ENCODE measurements at places on chromosomes 3 and 15. TPM values are rescaled to one million over a fixed set of nuclear protein-coding genes. Genes with fewer than 3 reads are reported as not detected.

DNA sequence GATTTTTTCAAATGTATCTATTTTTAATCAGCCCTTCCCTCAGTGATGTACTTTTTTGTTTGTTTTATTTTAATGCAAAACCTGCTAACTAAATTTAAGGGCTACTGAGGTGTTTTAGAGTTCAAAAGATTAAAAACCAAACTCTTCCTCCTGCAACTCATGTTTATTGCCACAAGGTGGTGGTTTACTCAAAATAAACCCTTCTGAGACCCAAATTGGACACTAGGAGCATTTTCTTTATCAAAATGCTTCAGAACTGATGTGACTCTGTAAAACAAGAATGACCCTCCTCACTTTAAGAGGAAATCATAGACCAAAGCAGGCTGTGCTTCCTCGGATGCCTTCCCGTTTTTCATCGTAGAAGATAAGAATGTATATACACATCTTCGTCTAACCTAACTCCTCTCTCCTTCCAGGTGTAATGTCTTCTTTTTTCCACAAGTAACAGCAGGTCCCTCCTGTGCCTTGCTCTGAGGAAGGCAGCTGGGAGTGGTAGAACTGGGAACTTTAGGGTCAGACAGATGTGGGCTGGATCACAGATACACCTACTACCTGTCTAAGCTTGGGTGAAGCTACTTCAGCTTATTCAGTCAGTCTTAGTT is 2.9 kb upstream of the NME9 start:
- no peak for DNase-seq

DNA sequence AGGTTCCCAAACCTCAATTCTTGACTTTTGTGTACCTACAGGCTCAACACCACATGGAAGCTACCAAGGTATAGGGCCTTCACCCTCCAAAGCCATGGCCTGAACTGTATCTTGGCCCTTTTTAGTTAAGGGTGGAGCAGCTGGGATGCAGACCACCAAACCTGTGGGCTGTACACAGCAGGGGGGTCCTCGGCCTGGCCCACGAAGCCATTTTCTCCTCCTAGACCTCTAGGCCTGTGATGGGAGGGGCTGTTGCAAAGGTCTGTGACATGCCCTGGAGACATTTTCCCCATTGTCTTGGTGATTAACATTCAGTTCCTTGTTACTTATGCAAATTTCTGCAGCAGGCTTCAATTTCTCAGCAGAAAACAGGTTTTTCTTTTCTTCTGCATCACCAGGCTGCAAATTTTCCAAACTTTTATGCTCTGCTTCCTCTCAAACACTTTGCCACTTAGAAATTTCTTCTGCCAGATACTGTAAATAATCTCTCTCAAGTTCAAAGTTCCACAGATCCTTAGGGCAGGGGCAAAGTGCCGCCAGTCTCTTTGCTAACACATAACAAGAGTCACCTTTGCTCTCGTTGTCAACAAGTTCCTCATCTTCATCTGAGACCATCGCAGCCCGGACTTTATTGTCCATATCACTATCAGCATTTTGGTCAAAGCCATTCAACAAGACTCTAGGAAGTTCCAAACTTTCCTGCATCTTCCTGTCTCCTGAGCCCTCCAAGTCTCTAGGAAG is 90.9 kb upstream of the PLXND1 start:
- DNase-seq: no peak

DNA sequence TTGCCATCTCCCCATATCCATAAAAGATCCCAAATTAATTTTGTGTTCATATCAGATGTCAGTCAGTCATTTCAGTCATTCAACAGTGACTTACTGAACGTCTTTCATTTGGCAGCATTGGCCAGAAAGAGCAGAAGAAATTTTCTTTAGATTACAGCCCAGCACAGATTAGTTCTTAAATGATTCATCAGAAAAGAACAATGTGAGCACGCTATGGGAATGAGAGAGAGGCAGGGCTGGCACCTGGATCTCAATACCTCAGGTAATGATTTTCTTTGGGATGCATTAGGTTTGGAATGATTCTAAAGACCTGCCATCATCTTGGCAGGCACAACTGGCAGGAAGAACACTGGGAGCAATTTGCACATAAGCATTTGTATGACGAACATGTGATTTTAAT is 41.6 kb downstream of the FBN1 start:
- no peak for DNase-seq

GRCh38 chr15:80379693-80380092 is 24.5 kb upstream of the ARNT2 start:
- DNase-seq: peak; percentile 10

DNA sequence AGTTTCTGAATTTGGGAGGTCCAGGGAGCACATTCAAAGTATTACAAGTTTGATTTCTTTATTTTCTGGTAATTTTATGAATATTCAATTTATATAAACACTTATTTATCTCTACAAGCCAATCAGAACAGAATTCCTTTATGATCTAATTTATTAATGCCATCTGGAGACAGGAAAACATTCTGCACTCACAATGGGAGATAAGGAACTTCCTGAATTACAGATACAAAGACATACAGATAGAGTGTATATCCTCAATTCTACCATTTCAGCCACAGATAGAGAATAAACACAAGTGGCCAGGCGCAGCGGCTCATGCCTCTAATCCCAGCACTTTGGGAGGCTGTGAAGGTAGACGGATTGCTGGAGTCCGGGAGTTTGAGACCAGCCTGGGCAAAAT is 86.0 kb downstream of the IQCH start:
- no peak for DNase-seq

- no peak for DNase-seq
Measured at GRCh38 chr3:69058180-69058946, 6.2 kb upstream of the TMF1 start.

GRCh38 chr3:195893516-195893915 is 14.8 kb downstream of the TNK2 start:
- no peak for DNase-seq

- DNase-seq: peak; percentile 92
Measured at GRCh38 chr15:28125673-28126651, 26.8 kb upstream of the OCA2 start.

- no peak for DNase-seq
Measured at GRCh38 chr15:89421219-89421618, 75.2 kb downstream of the RHCG start.

- DNase-seq: no peak
Measured at GRCh38 chr15:78797951-78798350, 13.3 kb downstream of the ADAMTS7 start.

DNA sequence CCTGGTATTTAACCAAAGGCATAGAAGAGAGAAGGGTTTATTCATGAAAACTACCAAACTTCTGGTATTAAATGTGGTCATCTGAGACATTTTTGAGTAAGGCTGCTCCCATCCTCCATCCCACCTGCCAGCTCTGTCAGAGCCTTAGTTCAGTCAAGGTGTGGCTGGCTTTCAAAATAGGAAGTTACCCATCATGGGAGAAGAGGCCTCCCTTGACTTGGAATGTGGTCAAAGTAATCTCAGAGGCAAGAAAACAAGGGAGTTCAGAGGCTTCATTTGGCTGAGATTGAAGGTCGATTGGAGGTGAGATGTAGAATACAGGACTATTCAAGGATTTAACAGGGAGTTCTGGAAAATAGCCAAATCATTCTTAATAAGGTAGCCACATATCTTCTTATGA is 540.4 kb upstream of the ARRDC4 start:
- DNase-seq: no peak

DNA sequence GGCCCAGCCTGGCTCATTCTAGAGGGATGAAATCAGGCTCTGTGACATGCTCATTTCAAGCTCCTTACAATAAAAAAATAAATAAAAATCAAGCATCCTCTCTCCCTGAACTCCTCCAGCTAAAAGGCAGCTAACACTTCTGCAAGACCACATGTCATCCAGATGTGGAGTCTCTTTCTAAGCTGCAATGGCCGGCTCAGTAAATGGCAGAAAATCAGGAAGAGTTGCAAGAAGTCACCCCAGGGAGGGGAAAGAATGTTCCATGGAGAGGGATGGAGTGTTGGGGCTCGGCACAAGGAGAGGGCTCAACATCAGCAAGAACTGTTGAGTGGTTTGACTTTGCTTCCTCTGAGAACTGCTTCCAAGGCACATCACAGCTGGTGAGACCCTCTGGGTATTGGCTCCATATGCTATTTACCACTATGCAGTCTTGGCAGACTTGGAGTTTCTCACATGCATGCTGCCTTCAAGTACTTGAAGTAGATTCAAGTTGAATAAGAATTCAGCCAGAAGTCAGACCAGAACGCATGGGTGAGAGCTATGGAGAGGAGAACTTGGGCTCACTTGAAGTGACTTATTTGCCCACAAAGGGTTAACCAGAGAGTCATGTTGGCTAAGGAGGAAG is 689.0 kb downstream of the NTRK3 start:
- DNase-seq: no peak

DNA sequence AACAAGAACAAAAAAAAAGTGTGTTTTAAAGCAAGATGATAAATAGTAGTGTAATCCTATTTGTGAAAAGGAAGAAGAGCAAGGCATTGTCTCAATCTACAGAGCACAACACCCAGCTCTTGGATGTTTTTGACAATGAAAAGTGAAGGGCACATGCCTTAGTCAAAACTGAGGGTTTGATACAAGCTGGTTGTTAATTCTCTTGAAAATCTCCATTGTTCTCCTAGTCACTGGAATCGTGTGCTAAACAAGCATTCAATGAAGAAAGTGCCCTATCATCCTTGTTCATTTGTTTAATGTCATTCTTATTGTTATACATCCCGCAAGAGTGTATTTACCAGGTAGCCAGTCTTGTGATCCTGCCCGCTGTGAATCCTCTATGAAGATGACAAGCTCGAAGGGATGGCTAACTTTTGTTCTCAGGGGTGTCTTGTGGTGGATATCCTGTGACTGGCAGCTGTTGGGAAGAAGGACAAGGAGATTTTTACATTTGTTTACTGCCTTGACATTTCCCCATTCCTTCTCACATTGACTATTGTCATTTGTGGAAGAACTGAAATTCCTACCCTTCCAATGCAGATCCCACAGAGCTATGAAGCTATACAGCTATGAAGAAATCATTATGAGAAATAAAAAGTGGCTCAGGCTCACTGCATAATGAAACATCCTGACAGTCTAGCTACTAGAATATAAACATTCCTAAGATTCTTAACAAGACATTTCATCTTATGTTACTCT is 175.9 kb downstream of the VGLL3 start:
- no peak for DNase-seq

DNA sequence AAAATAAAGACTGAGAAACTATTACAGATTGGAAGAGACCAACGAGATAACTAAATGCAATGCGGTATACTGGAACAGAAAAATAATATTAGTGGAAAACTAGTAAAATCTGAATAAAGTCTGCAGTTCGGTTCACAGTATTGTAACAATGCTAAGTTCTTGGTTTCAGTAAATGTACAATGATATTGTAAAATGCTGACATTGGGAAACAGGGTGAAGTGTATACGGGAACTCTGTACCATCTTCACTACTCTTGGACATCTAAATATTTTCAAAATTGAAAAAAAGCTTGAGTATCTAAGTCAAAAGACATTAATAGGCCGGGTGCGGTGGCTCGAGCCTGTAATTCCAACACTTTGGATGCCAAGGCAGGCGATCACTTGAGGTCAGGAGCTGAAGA is 120.9 kb upstream of the KCNMB2 start:
- DNase-seq: no peak

DNA sequence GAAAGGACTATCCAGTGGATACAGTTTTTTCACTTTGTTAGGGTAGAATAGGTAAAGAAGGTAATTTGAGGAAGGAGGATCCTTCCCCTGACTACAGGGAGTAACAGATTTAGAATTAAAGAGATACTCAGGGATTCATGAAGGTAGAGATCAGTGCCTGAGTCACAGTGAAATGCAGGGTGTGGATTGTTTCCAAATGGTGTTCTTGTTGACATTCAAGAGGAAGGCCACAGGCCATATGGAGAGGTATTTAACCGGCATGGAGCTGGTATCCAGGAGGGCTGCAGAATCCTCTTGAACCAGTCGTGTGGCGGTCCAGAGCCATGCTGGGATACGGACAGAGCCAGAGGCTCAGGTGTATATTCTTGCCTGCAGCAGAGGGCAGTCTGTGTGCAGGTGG is 28.2 kb downstream of the GYG1 start:
- no peak for DNase-seq

DNA sequence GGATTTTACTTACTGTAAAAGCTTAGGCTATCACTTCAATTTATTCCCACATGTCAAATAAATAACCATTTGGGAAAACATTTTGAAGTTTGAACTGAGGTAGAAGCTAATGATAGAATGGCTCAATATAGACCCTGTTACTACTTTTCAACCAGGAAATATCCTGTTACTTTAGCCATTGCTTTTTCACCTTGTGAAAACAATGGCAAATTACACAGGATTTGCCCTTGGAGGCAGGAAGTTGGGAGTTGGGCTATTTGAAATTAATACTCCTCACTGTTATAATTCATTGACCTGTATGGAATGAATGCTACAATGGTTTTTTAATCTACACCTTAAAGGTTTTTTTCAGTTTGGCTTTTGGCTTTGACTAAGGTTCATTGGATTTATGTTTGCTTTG is 98.1 kb upstream of the UBE2E2 start:
- DNase-seq: no peak

FANCD2OS gene
- total RNA-seq: not detected

LXN gene
- total RNA-seq: 12.8 TPM
